Suprapubic skin (tissue), 4 donors: ENCODE measurements at places on chromosomes 12 and 14. TPM values are rescaled to one million over a fixed set of nuclear protein-coding genes. Genes with fewer than 3 reads are reported as not detected.
A peak's percentile ranks its signal among the peaks of the same experiment; 100 is the strongest.

ASIC1 gene
- total RNA-seq: 1.6 TPM

- no peaks in the 10 kb centered on the region for H3K36me3 ChIP-seq
- H3K27me3 ChIP-seq: peaks cover 3% of the 10 kb centered on the region
- no peak for DNase-seq
- no peak overlapping the region for H3K4me3 ChIP-seq
Measured at GRCh38 chr12:4786795-4787194, 66.6 kb downstream of the GALNT8 start.

GRCh38 chr12:107446476-107446875 lies 239.1 kb upstream of the PWP1 start:
- no peaks in the 10 kb centered on the region for H3K27me3 ChIP-seq
- peaks cover 7% of the 10 kb centered on the region for H3K4me1 ChIP-seq
- H3K27ac ChIP-seq: no peak overlapping the region
- H3K4me3 ChIP-seq: no peak overlapping the region
- DNase-seq: no peak

DNA sequence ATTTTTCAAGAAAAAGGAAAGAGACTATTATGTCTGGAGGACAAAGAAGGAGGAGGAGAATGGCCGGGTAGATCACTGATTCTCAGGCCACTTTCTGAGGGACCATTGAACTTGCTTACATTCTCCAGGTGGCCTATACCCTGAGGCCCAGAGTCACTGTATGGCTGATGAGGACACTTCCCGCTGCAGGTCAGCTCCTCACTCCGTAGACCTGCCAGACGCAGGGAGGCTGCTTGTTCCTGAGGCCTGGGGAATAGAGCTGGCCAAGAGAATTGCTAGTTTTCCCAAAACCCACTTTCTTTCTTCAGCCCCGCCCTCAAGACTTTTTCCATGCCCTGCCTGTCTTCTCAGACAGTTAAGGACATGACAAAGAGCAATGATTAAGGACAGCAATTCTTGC lies 510.5 kb upstream of the TBX3 start:
- H3K27ac ChIP-seq: no peak overlapping the region
- DNase-seq: no peak
- H3K4me3 ChIP-seq: no peak overlapping the region
- no peaks in the 10 kb centered on the region for H3K27me3 ChIP-seq
- H3K4me1 ChIP-seq: no peaks in the 10 kb centered on the region

GRCh38 chr14:66099931-66100330 lies 386.2 kb upstream of the CCDC196 start:
- H3K4me3 ChIP-seq: no peak overlapping the region
- H3K27me3 ChIP-seq: no peaks in the 10 kb centered on the region
- H3K4me1 ChIP-seq: no peaks in the 10 kb centered on the region

DNA sequence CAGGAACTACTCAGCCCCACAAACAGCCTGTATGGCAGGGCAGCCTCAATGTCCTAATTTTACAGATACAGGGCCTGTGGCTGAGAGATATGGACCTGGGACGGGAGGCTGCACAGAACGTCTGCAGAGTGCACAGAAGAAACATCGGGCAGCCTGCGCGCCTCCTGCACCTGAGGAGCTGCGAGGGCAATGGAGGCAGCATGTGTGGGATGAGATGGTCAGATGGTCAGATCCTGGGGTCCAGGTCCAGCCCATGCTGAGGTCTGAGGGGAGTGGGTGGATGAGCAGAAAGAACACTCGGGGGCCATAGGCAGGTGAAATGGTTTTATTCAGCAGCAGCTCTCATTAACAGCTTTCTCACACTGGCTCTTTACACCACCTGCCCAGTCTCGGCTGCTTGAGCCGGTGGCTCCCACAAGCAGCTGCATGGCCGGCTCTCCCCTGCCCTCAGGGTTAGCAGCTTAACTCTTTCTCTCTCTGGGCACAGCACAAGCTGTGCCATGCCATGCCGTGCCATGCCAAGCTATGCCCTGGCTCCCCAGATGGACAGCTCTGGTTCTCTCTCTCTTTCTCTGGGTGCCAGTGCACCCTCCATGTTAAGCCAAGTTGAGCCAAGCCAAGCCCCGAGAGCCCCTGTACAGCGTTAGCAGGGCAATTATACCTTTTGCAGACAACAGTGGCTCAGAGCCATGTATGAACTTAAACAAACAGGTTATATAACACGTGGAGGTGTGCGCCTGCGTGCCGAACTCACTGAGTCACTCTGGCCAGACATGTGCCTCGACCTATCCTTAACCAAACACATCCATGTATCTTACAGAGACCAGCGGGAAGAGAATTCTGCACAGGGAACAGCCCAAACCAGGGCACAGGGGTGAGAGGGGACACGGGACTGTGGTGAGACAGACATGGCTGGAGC lies 47.6 kb downstream of the RIMBP2 start:
- DNase-seq: no peak
- H3K27ac ChIP-seq: no peak overlapping the region
- no peaks in the 10 kb centered on the region for H3K4me1 ChIP-seq
- H3K4me3 ChIP-seq: no peak overlapping the region

- H3K27ac ChIP-seq: no peak overlapping the region
- H3K27me3 ChIP-seq: no peaks in the 10 kb centered on the region
- no peak for DNase-seq
- H3K4me1 ChIP-seq: peaks cover 17% of the 10 kb centered on the region
- H3K4me3 ChIP-seq: no peak overlapping the region
Measured at GRCh38 chr14:96573473-96574100, 71.4 kb downstream of the PAPOLA start.

DNA sequence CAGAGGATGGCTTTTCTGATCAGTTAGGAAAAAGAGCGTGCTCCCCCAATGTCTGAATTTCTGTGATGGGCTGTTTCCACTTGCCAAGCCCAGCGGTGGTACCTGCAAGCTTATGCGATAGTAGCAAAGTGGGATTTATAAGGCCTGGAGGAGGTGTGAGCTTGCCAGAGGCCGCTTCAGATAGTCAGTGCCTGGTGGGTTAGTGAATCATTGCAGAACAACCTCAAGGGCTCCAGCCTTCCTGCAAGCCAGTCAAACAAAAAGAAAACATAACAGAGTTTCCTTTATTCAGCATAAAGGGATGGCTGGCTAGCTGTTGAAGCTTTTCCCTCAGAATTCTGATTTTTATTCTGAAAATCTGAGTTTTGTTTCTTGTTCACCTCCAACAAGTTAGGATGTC lies 7.6 kb upstream of the BMP4 start:
- H3K27ac ChIP-seq: no peak overlapping the region
- no peak overlapping the region for H3K4me3 ChIP-seq
- H3K27me3 ChIP-seq: peaks cover 4% of the 10 kb centered on the region
- peaks cover 10% of the 10 kb centered on the region for H3K4me1 ChIP-seq
- no peaks in the 10 kb centered on the region for H3K36me3 ChIP-seq
- no peak for DNase-seq

- H3K27ac ChIP-seq: peak overlapping the region; percentile 28
- peaks cover 11% of the 10 kb centered on the region for H3K4me1 ChIP-seq
- no peak for DNase-seq
- peaks cover 5% of the 10 kb centered on the region for H3K27me3 ChIP-seq
- H3K4me3 ChIP-seq: no peak overlapping the region
- H3K36me3 ChIP-seq: no peaks in the 10 kb centered on the region
Measured at GRCh38 chr12:107236824-107237511, 143.6 kb upstream of the CRY1 start.

DNA sequence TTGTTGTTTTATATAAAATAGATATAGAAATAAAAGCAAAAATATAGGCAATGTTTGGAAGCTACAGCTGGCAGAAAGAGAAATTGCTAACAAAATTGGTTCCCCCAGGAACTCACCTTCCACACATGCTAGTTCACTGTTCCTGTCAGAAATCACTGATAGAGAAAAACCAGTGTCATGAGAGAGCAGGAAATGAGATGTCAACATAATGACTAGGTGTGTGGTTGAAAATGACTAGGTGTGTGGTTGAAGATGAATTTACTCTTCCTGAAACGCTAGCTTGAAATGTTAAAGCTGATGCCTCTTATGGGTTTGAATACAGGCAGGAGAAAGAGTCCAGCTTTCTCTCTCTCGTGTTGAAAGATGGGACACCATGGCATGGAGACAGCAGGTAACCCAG lies 216.3 kb downstream of the C12orf42 start:
- H3K27ac ChIP-seq: no peak overlapping the region
- DNase-seq: no peak
- no peaks in the 10 kb centered on the region for H3K27me3 ChIP-seq

NELL2 gene
- total RNA-seq: 9.8 TPM

NID2 gene
- total RNA-seq: 2.0 TPM

DNA sequence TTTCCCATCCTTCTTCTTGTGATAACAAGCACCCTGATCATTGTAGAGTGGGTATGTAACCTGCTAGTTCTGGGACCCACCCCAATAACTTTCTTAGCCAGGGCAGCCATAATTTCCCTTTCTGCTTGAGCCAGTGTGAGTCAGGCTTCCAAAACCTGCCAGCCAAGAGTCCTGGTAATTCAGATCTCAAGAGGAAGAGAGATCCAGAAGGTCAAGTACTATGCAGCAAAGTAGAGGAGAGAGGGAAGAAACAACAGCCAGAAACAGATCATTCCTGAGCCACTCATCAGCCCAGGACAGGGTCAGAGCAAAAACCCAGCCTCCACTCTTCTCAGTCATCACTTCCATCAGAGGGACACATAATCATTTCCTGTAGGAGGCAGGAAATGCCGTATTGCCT lies 182.0 kb downstream of the DICER1 start:
- H3K4me1 ChIP-seq: no peaks in the 10 kb centered on the region
- no peaks in the 10 kb centered on the region for H3K27me3 ChIP-seq
- no peak overlapping the region for H3K27ac ChIP-seq
- no peak for DNase-seq
- H3K36me3 ChIP-seq: no peaks in the 10 kb centered on the region
- H3K4me3 ChIP-seq: no peak overlapping the region

GRCh38 chr14:64394977-64395633 lies 7.0 kb downstream of the MTHFD1 start:
- no peaks in the 10 kb centered on the region for H3K4me1 ChIP-seq
- H3K36me3 ChIP-seq: no peaks in the 10 kb centered on the region
- H3K27ac ChIP-seq: no peak overlapping the region

- H3K27ac ChIP-seq: no peak overlapping the region
- H3K27me3 ChIP-seq: no peaks in the 10 kb centered on the region
- H3K4me1 ChIP-seq: peaks cover 17% of the 10 kb centered on the region
- H3K36me3 ChIP-seq: no peaks in the 10 kb centered on the region
- DNase-seq: no peak
Measured at GRCh38 chr14:51482102-51482501, 169.6 kb upstream of the FRMD6 start.

OTX2 gene
- not detected for total RNA-seq

GRCh38 chr14:24310646-24311604 lies at the start of gene LTB4R:
LTB4R (plus strand) TSS chr14:24311502; CDS start chr14:24315652, 4,150 bp downstream.
- no peaks in the 10 kb centered on the region for H3K27me3 ChIP-seq
- H3K4me1 ChIP-seq: peaks cover 85% of the 10 kb centered on the region

GRCh38 chr14:77124345-77125280 lies 17.0 kb downstream of the ZDHHC22 start:
- no peak for DNase-seq
- H3K27ac ChIP-seq: peak overlapping the region; percentile 53
- H3K36me3 ChIP-seq: peaks cover 6% of the 10 kb centered on the region
- H3K4me3 ChIP-seq: peak overlapping the region; percentile 48

GRCh38 chr12:111181143-111181726 lies 187.7 kb downstream of the PHETA1 start:
- H3K4me1 ChIP-seq: peaks cover 5% of the 10 kb centered on the region
- no peak overlapping the region for H3K27ac ChIP-seq
- H3K36me3 ChIP-seq: no peaks in the 10 kb centered on the region
- H3K27me3 ChIP-seq: peaks cover 67% of the 10 kb centered on the region

RPS6KA5 gene
- total RNA-seq: 11.8 TPM

GRCh38 chr12:12689647-12690300 lies 6.2 kb downstream of the GPR19 start:
- H3K4me1 ChIP-seq: no peaks in the 10 kb centered on the region
- H3K27me3 ChIP-seq: no peaks in the 10 kb centered on the region
- DNase-seq: no peak
- H3K27ac ChIP-seq: no peak overlapping the region
- H3K4me3 ChIP-seq: no peak overlapping the region

DNA sequence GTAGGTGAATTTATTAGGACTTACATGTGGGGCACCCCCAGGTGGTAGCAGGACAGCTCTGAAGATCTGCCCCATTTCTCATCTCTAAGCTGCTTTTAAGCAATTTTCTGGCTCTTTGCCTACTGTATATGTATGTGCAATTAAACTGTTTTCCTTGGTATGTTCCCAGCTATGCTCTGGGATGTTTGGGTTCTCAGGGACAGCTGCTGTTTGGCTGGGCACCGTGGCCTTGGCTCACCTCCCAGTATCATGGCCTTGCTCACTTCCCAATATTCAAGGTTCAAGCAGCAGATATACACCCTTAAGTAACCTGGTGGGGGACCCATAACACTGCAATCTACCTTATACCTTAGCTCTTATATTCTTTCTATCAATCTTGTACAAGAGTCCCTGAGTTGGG lies 53.7 kb upstream of the KITLG start:
- no peak for DNase-seq
- H3K27me3 ChIP-seq: no peaks in the 10 kb centered on the region
- H3K27ac ChIP-seq: no peak overlapping the region

DNA sequence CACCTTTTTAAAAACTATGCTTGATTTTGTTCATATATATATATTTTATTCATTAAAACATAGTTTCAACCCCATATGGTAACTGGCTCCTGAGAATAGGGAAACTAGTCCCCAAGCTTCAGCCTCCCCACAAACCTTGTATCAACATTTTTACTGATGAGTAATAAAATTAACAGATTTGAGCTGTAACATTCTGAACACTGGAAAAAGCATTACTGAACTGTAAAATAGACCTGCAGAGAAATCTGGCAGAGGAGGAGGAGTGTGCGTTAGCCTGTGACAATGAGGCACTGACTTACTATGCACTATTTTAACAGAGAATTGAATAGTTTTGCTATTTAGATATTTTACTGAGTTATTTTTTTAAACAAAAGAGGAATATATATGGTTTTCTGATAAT lies 43.1 kb downstream of the FRS2 start:
- H3K36me3 ChIP-seq: no peaks in the 10 kb centered on the region
- no peak overlapping the region for H3K4me3 ChIP-seq

GRCh38 chr12:92509156-92509738 lies 193.5 kb upstream of the PLEKHG7 start:
- DNase-seq: no peak
- no peak overlapping the region for H3K4me3 ChIP-seq
- H3K36me3 ChIP-seq: no peaks in the 10 kb centered on the region
- H3K27me3 ChIP-seq: no peaks in the 10 kb centered on the region

DNA sequence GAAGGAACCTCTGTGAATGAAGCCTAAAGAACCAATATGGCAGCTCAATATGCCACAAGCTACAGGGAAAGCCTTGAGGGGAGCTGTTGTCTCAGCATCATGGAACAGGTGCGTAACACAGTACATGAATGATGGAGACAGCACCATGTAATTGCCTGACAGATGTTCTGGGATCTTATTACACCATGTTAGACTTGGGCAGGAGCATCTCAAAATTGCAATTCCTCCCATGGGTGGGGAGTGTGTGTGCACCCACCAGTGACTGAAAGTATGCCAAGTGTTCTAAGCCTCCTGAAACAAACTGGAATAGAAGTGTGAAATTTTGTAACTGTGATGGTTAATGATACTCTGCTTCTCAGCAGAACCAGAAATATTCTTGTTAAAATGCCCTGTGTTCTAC lies 151.0 kb upstream of the SRRM4 start:
- H3K27me3 ChIP-seq: no peaks in the 10 kb centered on the region
- H3K4me3 ChIP-seq: no peak overlapping the region
- H3K36me3 ChIP-seq: no peaks in the 10 kb centered on the region
- no peaks in the 10 kb centered on the region for H3K4me1 ChIP-seq
- H3K27ac ChIP-seq: no peak overlapping the region
- no peak for DNase-seq
